ENCODE measurements at places on chromosomes 1 and 21. TPM values are rescaled to one million over a fixed set of nuclear protein-coding genes. Genes with fewer than 3 reads are reported as not detected.

Gene NPHS2
- not detected for total RNA-seq

GRCh38 chr1:174988986-174989385, 10.8 kb upstream of the CACYBP start:
- no peak for DNase-seq

DNA sequence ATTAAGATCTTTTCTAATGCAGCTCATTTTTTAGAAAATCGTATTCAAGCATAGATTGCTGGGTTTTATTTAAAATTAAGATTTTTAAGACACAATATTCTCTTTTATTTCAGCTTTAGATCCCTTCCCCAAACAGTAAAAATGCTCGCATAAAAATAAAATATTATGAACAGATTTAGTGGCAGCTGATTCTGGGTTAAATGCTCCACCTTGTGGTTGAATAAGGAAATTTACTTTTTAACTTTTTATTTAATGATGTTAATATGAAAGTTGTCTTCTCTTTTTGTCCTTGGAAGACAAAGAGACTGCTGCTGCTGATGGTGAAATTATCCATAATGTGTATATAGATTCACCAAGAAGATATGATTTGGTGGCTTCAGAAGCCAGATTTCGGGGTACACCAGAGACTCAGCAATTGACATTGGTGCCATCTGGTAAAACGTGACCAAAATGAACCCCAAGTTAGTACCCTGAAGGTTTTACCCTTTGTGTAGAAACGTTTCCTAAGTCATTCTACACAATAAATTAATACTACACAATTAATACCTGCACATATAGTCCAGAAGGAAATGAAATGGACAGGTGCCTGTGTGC, 128.0 kb downstream of the ADAMTS1 start:
- DNase-seq, result no peak

DNA sequence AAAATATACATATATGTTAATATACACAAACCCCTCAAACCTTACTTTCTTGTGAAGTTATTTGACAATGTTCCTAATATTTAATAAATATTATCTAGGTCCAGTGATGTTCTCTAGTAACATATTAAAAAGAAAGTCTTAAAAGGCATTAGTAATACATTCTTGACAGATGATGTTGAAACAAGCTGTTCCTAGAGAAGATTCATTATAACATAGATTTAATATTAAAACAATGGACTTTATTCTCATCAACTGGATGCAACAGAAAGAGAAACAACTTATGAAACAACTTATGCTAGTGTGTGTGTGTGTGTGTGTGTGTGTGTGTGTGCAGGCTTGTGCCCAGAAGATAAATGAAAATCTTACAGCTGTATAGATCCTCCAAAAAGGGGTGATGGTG, 68.5 kb upstream of the PLXNA2 start:
- DNase-seq, result no peak

Gene IFT25
- 31.7 TPM for total RNA-seq

Gene KCND3
- total RNA-seq, result 4.0 TPM

DNA sequence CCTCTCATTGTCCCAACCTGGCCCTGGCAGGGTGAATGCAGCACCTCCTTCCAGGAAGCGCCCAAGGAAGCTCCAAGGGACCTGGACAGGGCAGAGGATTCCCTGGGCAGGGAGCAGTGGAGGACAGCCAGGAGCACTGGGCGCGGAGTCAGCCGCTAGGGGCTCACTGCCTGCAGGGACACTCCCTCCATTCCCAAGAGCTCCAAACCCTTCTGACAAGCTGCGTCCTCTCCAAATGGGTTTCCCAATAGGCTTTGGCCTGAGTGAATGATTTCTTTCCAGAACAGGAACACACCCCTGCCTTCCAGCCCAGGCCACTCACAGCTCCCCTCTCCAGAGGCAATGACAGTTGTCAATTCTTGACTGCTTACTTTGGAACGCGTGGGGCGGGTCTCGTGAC, 128.5 kb upstream of the EDN2 start:
- no peak for DNase-seq

Gene DDR2
- total RNA-seq, result 0.65 TPM

GRCh38 chr21:31974454-31974985, 101.7 kb downstream of the HUNK start:
- DNase-seq, result no peak

GRCh38 chr1:43531906-43532584, 1.4 kb downstream of the PTPRF start:
- no peak for DNase-seq

GRCh38 chr1:3816331-3817137, 20.2 kb upstream of the LRRC47 start:
- DNase-seq, result no peak

GRCh38 chr1:119987112-119987511, 82.3 kb downstream of the NOTCH2 start:
- DNase-seq, result no peak

DNA sequence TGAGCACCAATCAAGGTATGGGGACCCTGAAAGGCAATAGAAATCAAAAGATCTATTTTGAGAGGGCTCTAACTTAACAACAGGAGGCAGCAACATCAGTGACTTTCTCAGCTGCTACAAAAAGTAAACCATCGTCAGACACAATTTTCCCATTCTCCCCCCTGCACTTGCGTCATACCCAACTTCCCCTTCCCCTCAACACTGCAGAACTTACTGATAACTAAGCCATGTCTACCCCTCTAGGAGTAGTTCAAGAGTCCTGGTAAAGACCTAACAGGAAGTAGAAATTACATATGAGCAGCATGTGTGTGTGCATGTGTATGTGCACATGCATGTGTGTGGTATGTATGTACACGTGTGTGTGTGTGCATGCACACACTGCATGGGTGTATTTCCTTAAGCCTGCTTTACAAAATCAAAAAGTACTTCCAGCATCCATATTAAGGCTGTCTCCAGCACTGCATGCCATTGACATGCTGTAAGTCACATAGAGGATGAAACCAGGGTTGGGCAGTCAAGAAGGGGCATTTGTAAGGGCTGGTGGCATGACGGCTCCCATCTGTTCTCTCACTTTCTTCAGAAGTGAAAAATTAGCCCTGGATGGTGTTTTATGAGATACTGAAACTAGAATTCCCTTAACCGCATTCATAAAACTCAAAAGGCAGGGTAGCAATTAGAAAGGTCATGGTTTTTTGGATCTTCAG, 460.1 kb upstream of the RUNX1 start:
- DNase-seq, result no peak

GRCh38 chr1:32239790-32240139, 7.3 kb upstream of the FAM167B start:
- no peak for DNase-seq
